ENCODE measurements at places on chromosomes 6 and 20.

DNA sequence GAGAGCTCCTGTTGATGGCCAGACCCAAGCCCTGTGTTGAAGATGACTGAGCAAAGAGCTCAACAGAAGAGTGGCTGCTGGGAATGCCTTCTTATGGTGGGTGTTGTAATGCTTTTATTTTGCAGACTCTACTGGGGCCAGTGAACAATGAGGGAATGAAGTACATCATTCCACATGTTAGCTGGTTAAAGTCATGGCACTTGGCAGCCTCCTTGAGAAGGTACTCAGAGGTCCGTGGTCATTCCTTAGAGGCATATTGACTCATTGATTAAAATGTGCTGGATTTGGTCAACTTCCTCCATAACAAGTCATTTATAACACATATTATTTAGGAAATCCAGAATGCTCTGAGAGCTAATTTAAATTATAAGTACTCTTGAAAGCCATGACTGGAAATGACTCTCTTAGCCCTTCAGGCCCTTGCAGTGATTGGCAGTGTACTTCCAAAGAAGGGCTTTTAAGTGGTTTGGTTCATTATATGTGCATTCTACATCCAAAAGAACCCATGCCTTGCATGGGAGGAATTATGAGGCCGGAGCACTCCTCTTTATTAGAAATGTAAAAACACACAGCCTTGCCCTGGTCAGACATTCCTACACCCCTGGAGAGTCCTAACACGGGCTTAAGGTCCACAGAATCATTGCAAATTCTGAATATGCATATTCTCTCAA lies 976.9 kb downstream of the KIF16B start:
- no peak for DNase-seq

DNA sequence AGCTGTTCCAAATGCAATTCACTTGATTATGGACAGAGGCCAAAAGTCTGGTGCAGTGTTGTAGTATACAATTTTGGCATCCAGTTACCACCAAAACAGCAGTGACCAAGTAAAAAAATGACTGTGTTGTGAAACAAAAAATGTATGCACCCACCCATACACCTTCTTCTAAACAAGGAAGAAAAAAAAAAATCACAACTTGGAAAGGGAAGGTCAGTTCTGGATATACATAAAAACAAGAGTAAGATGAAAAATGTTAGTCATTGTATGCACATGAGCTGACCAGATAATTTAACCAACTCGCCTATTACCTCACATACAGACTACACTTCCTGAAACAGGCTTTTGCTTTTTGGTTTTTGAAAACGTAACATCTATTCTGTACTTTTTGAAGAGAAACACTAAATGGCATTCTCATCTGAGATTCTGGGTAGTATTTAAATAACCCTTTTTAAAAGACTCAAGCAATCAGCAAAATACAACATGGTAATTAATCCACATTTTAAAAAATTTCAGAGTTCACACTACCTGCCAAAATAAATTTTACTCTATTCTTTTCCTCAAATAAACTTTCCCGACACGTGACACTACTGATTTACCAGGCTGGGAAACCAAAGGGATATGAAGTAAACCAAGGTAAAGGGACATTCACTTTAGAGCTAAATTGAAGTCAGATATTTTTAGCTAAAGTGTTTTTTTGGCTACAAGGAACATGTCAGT lies 141.6 kb upstream of the SHLD1 start:
- no peak for DNase-seq

- DNase-seq: no peak
Observed at GRCh38 chr6:106501960-106502371, 127.3 kb downstream of the RTN4IP1 start.

DNA sequence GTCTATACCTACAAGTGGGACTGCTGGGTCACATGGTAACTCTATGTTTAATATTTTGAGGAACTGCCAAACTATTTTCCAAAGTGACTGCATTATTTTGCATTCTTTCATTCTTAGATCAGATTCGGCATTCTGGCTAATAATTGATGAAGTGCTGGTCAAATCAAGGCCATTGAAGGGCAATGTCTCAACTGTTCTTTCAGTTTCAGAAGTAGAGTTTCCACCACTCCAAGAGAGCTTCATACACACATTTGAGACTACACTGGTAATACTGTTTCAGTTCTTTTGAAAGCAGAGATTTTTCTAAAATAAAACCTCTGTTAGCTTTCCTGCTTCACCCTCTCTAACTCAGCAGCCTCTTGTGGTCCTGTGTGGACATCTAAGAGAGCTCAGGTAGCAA lies 154.5 kb downstream of the CFAP61 start:
- DNase-seq: no peak

- peak; percentile 79 for DNase-seq
Observed at GRCh38 chr6:26270903-26271667, 93.9 kb upstream of the BTN3A2 start.

GRCh38 chr6:75363304-75363703 lies 78.7 kb upstream of the TMEM30A start:
- DNase-seq: no peak

GRCh38 chr20:33541797-33542196 lies 51.9 kb downstream of the CBFA2T2 start:
- DNase-seq: no peak

DNA sequence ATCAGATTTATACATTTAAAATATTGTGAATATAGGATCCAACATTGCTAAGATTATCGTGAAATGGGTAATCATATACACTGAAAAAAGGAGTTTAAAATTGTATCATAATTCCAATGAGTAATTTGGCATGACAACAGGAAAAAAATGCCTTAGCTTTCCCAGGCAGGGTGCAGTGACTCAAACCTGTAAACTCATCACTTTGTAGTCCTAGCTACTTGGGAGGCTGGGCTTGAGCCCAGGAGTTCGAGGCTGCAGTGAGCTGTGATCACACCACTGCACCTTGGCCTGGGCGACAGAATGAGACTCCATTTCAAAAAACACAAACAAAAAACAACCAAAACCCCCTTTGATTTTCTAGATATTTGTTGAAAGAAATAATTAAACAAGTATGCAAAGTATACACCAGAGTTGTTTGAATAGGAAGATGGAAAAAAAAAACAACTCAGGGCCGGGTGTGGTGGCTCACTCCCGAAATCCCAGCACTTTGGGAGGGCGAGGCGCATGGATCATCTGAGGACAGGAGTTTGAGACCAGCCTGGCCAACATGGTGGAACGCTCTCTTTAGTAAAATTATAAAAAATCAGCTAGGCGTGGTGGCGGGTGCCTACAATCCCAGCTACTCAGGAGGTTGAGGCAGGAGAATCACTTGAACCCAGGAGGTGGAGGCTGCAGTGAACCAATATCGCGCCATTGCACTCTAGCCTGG lies 98.7 kb downstream of the TRERF1 start:
- no peak for DNase-seq
